ENCODE measurements at places on chromosomes 3 and 15.

DNA sequence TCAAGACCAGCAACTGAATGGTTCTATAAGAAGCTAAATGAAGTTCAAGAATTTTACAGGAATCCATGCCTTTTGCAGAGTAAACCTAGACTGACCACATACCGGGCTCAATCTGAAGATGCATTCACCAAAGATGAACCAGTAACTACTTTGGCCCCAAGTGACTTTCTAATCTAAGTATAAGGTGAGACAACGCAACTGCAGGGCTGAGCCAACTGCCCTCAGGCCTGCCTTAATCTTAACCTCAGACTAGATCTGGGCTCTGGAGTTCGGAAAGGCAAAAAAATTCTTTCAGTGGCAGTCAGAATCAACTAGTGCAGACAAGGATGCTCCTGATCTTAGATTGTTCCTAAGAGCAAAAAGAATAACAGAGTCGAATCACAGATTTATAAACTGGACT, 48.3 kb downstream of the EXD1 start:
- no peak for DNase-seq

- DNase-seq: no peak
Observed at GRCh38 chr3:95758707-95759106, 1055.7 kb upstream of the EPHA6 start.

DNA sequence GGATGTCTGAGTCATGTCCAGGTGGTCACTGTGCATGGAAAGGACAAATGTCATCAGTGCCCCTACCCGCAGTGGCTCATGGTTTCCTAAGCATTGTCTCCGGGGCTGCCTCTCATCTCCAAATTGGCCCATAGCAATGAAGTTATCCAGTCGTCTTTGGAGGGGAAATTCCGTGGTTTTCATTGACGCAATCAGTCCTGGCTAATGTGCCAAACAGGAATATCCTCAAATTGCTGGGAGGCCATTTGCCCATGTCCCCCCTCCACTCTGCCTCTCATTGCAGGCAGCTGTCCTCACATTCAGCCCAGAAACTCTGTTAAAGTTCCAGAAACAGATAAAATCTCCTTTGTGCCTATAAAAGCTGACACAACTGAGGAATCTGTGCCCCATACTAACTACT, 81.6 kb downstream of the MCTP2 start:
- no peak for DNase-seq

DNA sequence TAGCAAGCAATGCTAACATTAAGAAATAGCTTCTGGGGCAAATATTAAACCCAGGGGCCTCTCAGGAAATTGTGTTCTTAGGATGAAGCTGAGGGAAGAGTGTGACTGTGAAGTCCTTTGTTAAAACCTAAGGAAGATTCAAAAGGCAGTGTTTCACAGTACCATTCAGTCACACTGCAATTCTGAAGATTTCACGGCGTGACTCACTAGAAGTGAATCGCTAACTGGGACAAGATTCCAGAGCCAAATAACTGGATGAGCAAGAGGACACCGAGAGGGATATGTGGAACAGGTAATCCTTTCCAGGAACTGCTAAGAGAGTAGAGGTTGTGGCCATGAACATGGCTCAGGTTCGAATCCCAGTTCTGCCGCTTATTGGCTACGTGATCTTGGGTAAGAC, 61.8 kb upstream of the SMAD3 start:
- no peak for DNase-seq

GRCh38 chr3:185733980-185734724, 90.7 kb downstream of the IGF2BP2 start:
- peak; percentile 37 for DNase-seq

DNA sequence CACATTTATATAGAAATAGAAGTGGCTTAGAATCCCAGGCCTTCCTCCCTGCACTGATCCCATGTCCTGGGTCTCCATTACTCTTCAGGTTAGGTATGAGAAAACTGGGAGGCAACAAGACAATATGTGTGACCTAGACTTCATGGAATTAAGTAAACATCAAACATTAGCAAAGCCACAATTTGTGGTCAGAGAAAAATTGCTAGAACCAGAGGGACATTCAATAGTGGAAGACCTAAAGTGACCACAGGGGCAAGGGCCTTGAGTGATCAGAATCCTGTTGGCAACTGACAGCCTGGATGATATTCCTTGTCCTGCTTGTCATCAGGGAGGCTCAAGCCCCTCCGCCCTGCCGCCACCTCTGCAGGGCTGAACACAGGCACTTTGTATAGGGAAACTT, 322.8 kb upstream of the CTNNB1 start:
- no peak for DNase-seq

Data from putamen (tissue), 1 donor.